Chondrocyte (in vitro differentiated cells): ENCODE measurements at places on chromosomes 1 and 21. TPM values are rescaled to one million over a fixed set of nuclear protein-coding genes. Genes with fewer than 3 reads are reported as not detected.

DNA sequence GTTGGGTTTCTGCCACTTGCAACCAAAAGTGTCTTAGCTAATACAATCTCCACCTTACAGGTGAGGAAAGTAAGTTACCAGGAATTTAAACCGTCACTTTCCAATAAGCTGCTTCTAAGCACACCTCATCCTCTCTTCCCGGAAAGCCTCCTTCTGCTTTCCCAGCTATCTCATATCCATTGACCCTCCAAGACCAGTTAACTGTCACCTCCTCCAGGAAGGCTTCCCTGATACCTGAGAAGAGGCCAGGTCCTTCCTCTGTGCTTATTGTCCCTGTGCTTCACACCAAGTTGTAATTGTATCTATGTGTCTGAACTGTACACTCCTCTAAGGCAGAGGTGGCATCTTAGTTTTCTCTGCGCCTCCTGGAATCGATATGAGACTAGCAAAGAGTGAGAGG lies 11.2 kb upstream of the MATN1 start:
- no peak overlapping the region for H3K27ac ChIP-seq
- H3K4me1 ChIP-seq: no peaks in the 10 kb centered on the region
- no peaks in the 10 kb centered on the region for H3K36me3 ChIP-seq
- DNase-seq: no peak
- H3K27me3 ChIP-seq: peaks cover 2% of the 10 kb centered on the region

- H3K4me3 ChIP-seq: no peak overlapping the region
- peaks cover 16% of the 10 kb centered on the region for H3K27me3 ChIP-seq
- H3K36me3 ChIP-seq: no peaks in the 10 kb centered on the region
These were observed 98.7 kb downstream of the WDR3 start for GRCh38 chr1:118028267-118028666.

- H3K36me3 ChIP-seq: no peaks in the 10 kb centered on the region
- H3K4me3 ChIP-seq: no peak overlapping the region
- DNase-seq: no peak
- no peak overlapping the region for H3K27ac ChIP-seq
These were observed 104.9 kb upstream of the EDN2 start for GRCh38 chr1:41589395-41589794.

- H3K4me3 ChIP-seq: no peak overlapping the region
- no peak for DNase-seq
- no peak overlapping the region for H3K27ac ChIP-seq
These were observed 13.8 kb upstream of the AVPR1B start for GRCh38 chr1:206131037-206131436.

- H3K36me3 ChIP-seq: no peaks in the 10 kb centered on the region
- no peak overlapping the region for H3K4me3 ChIP-seq
- H3K27ac ChIP-seq: no peak overlapping the region
- no peaks in the 10 kb centered on the region for H3K27me3 ChIP-seq
These were observed 139.3 kb upstream of the SGIP1 start for GRCh38 chr1:66394603-66395002.

GRCh38 chr1:185108321-185108720 lies 48.4 kb downstream of the TRMT1L start:
- no peak for DNase-seq
- H3K27me3 ChIP-seq: no peaks in the 10 kb centered on the region
- no peak overlapping the region for H3K27ac ChIP-seq
- no peak overlapping the region for H3K4me3 ChIP-seq
- H3K4me1 ChIP-seq: no peaks in the 10 kb centered on the region
- H3K36me3 ChIP-seq: peaks cover 26% of the 10 kb centered on the region

GRCh38 chr1:21630571-21631343 lies 38.4 kb downstream of the RAP1GAP start:
- no peaks in the 10 kb centered on the region for H3K4me1 ChIP-seq
- no peak for DNase-seq
- peaks cover 18% of the 10 kb centered on the region for H3K27me3 ChIP-seq
- H3K4me3 ChIP-seq: no peak overlapping the region
- no peak overlapping the region for H3K27ac ChIP-seq

The OR2L5 gene
- not detected in 3 replicates for total RNA-seq

The IL22RA1 gene
- total RNA-seq: not detected in 3 replicates
